ENCODE measurements at places on chromosomes 6 and 20.
A peak's percentile ranks its signal among the peaks of the same experiment; 100 is the strongest.

- no peak for DNase-seq
Measured at GRCh38 chr20:1130058-1130694, 11.8 kb downstream of the PSMF1 start.

- no peak for DNase-seq
Measured at GRCh38 chr20:13784271-13784892, 337 bp downstream of the ESF1 start.

GRCh38 chr20:38842026-38842425 is 36.5 kb downstream of the PPP1R16B start:
- DNase-seq, result peak; percentile 74

DNA sequence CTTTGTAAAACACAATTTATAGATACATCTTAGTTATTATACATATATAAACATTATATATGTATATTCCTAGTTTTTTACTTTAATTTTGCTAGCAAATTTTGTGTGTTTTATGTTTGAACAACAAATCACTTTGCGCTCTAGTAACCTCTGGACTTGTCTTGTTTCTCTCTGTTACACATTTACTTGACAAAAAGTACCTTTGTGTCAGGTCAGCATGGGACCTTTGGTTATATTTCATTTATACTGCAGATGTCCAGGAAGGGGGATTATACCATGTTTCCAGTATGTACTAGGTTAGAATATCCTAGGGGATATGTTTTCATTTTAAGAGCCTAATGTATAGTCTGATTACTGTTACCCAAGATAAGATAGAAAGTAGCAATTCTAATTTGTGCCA is 28.5 kb upstream of the ELOVL5 start:
- DNase-seq, result no peak

- DNase-seq, result no peak
Measured at GRCh38 chr20:31572042-31572700, 32.9 kb upstream of the ID1 start.

All from CD4-positive, alpha-beta T cell treated with Interleukin-2 at 100 ng/mL for 4 hours (primary cell).